ENCODE measurements at places on chromosomes 5 and 9.

- no peak for DNase-seq
Observed at GRCh38 chr9:131791542-131792254, 51.8 kb upstream of the RAPGEF1 start.

GRCh38 chr5:43305948-43306565 lies 7.2 kb downstream of the HMGCS1 start:
- no peak for DNase-seq

GRCh38 chr5:174872271-174872670 lies 147.9 kb downstream of the MSX2 start:
- DNase-seq: no peak

GRCh38 chr9:92493749-92494387 lies 11.6 kb upstream of the ASPN start:
- DNase-seq: no peak

GRCh38 chr9:99118782-99119466 lies 14.0 kb downstream of the TGFBR1 start:
- DNase-seq: no peak

- DNase-seq: no peak
Observed at GRCh38 chr5:6496207-6496584, 47.5 kb downstream of the UBE2QL1 start.

GRCh38 chr5:109218818-109219217 lies 191.0 kb downstream of the PJA2 start:
- DNase-seq: no peak

Measured in nucleus accumbens (tissue), 56 donors.